ENCODE measurements at places on chromosomes 16 and 17.

GRCh38 chr17:4539025-4539424 is 16.2 kb downstream of the MYBBP1A start:
- no peak for DNase-seq

GRCh38 chr17:82007495-82008257 is 15.0 kb downstream of the CENPX start:
- DNase-seq, result no peak

DNA sequence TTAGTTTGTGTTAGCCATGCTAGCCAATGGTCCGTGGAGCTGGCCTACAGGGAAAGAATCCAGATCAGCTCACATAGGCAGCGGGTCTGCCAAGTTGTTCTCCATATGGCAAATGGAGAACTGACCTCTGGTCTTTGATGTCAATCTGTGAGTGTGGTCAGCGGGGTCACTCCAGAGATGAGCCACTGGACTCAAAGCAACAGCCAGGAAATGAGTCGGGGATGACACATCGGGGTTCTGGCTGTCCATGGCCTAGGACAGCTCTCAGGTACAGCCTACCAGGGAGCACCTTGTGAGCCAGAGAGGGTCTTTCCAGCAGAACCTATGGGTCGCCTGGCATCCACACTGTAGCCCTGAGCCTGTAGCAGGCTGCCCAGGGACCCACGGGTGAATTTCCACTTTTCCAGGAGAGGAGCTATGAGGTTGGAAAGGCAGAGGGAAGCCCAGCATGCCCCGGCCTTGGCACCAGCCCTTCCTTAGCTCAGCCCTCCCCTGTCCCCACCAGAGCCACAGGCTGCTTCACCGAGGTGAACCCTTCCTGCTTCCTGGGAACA is 203.0 kb upstream of the TNRC6C start:
- DNase-seq, result no peak

DNA sequence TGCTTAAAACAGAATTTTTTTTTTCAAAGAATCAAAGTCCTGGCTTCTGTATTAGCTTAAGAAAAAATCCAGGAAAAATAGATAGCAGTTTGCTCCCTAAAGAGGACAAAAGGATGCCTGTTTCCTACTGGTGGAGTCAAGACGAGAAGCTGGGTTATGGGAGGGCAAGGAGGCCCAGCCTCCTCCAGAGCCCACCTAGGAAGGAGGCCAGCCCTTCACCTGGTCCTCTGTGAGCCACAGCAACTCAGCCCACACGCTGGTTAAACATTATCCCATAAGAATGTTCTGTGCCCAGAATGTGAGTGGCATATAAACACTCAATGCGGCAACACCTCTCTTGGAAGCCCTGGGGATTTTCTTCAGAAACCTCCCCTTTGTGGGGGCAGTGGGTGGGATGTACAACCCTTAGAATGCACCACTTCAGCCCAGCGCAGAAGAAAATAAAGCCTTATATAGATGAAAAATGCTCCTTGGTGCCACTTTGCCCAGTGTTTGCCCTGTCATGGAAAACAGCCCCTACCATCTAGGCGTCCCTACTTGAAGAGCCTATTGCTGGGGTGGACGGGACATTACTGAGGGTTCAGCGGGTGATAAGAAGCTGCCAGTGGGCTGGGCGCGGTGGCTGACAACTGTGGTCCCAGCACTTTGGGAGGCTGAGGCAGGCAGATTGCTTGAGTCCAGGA is 48.0 kb downstream of the TEKT5 start:
- no peak for DNase-seq

- no peak for DNase-seq
These were observed 13.9 kb upstream of the TMC7 start for GRCh38 chr16:18969855-18970240.

- DNase-seq, result no peak
These were observed 76.5 kb upstream of the NUDT7 start for GRCh38 chr16:77645764-77646163.

DNA sequence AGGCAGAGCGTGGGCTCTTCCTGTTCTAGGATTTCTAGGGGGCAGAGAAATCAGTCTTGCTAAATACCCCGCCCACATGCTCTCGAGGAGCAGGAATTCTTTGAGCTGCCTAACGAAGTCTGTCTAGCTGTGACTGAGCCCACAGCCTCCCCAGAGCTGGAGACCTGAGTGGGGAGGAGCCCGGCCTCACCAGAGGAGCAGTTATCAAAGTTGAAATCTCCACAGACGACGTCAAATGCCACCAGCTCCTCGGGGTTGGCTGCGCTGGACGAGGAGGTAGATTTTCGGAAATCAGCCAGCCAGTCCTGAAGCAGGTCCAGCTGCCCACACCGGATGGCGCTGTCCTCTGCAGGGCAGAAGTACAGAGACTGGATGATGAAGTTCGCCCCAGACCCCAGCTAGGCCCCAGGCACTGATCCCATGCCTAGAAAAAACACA is 53.8 kb downstream of the PRMT7 start:
- no peak for DNase-seq

DNA sequence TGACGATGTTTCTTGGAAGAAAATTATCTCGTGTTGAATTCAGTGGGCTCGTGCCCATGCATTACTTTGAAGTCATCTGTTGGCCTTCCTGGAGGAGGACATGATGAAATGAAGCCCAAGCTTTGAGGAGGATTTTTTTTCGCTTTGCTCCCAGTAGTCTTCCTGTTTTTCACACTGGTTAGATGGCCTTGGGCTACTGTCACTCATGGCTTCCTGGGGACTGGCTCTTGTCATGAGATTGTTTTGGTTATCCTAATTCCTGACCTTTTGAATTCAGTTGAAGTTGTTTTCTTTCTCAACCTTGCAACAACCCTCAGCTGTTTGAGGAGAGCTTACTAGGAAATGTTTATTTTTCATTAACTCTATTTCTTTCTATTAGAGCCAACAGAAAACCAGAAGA is 430.7 kb downstream of the HS3ST3B1 start:
- no peak for DNase-seq

DNA sequence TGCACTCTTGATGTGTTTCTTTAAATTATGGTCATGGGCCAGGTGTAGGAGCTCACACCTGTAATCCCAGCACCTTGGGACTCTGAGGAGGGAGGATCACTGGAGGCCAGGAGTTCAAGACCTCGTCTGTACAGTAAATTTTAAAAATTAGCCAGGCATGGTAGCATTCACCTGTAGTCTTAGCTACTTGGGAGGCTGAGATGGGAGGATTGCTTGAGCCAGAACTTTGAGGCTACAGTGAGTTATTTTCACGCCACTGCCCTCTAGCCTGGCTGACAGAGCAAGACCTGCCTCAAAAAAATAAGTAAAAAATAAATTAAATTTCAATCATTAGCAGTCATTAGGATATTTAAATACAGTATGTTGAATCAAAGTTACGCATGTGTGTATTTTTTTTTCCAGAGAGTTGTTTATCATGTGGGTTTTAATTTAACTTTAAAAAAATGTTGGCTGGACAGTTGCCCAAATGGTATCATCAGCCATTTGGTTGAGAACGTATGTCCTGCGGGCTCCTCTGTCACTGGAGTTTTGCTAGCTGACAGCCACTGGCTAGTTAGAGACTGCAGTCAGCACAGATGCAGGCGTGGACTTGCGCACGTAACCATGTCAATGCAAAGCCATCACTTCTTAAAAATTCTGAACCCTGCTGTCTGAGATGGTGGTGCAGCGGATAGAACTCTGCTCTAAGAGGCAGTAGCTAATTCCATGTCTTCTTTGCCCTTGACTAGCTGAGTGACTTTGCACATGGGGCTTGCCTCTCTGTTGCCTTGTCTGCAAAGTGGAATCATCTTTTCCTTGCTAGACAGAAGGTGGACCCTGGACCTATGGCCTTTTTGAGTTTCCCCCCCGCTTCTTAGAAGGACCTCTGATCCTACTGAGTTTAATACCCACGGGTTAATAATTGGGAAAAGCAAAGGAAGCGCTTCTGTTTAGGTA is 40.0 kb downstream of the MAPT start:
- no peak for DNase-seq

DNA sequence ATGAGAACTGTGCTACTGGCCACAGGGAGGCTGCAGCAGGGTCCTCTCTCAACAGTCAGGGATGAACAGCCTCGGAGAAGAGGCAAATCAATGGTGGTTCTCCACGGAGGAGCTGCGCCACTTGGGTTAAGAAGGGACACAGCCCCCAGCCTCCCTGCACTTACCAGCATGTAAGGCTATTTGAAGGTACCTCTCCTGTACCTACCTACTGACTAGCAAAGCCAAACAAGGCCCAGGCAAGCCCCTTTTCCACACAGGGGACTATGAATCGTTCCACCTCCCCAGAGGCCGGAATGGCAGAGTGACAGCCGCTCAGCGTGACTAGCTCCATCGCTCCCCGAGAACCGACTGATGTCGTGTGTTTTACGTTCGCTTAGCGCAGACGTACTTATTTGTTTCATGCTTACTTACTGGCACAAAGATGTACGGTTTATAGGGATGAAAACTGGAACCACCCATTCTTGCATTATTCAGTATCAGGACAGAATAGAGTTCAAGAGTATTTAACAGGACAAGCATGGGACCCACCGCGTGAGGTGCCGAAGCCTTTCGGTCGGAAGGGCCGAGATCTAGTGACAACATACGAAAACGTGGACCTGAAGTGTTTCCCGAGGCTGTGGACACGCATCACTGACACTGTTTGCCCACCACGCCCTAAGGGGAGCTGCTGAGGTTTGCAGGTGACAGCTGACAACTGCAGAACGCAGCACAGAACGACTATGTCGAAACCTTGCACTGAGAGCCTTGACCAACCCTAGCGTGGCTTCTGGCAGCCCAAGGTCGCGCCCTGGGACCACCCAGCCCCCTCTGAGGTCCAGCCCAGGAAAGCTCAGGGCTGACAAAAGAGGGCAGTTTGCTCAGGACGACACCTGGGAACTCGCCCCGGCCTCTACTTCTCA is 1.0 kb downstream of the TEPSIN start:
- no peak for DNase-seq

DNA sequence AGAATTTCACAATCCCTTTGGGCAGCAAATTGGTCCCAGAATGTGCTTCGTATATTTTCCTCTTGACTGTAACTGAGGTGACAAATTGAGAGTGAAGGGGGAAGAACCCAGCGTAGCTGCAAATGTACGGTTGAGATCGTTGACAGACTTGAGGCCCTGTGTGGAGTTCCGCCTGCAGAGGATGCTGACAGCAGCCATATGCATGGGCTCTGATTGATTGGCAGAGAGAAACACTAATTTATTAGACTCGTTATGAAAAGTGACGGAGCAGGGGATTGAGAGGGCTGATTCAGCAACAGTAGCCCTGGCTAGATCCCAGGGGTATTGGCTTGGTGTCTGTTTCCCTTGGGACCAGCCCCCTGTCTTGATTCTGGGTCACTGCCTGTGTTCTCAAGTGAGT is 930.1 kb upstream of the EEF2KMT start:
- DNase-seq, result no peak

DNA sequence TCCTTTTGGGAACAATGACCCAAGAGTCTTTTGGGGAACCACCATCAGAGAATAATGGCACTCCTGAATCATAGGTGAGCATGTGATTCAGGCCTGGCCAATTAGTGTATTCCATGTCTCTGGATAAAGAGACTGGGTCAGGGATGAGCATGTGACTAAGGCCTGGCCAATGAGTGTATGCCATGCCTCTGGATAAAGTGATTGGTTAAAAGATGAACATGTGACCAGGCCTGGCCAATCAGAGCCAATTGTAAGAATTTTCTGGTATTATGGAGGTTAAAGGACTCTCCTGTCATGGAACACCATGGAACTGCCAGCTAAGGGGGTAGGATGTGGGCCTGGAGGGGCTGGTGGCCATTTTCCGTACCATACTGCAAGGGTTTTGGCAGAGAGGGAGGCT is 194.3 kb downstream of the C16orf78 start:
- no peak for DNase-seq

DNA sequence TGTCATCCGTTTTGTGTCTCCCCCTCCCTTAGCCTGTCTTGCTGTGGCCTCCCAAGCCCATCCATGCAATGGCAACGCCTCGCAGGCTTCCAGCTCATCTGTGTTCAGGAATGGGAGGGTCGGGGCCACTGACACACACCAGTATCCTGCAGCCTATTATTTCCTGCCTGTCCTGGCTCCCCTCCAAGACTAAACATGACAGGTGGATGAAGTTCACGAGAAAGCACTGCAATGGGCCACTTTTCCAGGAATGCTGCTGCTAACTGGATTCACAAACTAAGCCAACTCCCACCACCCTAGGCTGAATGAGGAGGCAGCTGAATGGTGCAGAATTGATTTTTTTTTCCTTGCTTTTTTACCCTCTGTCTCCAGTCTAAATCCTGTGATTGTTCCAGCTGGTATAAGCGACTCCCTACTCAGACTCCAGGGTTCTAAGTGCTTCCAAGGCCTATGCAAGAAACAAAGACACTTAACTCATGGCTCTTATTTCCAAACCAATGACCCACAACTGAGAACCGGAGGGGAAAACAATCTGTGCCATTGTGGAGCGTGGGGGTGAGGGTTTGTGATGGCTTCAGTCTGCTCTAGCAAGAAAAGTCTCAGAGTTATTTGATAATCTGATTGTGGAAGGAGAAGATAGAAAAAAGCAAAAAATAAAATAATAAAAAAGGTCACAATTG is 23.3 kb downstream of the TMEM100 start:
- no peak for DNase-seq

DNA sequence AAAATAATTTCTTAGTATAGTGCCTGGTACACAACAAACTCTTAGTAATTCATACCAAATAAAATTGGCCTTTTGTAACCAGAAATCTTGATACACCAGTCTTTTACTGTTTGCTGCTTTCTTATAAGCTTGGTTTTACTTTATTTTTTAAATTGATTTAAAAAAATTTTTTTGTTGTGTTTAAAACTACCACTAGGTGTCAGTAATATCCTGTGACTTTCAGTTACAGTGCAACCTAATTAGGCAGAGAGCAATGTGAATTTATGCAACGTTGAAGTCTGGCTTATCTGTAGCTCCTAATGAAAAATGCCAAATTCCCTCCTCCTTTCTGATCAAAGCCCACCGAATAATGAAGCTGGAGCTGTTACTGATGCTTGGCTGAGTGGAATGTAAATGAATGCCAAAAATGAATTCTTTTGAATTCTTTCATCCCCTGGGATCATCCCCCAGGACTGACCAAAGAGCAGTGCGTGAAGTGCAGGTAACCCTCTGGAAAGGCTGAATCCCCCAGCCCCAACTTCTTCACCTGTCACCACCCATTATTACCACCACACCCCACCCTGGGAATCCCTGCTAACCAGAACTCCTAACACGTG is 3.8 kb downstream of the ERCC4 start:
- peak; percentile 24 for DNase-seq

DNA sequence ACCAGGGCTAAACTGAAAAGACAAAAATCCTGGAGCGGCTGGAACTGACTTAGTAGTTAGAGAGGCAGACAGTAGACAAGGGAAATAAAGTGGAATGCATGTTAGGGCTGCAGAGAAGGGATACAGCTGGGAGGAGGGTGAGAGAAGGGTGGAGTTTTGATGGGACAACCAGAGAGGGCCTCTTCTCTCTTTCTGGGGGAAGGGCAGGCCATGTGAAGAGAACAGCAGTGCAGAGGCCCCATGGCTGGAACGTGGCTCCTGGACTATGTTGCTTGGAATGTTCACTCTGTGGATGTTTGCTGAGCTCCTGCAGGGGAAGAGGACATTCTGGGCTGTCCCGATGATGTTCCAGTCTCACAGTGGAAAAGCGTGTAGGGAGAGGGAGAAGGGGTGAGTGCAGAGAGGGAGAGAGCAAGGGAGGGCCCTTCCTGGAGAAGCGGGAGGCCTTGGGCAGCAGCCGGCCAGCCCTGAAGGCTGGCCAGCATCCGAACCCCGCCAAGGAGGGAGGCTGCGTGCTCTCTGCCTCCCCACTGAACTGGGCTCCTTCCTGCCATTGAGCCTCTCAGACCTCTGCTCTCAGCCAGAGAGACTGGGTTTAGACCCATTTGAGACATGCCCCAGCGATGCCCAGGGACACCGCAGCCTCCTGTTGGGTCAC is 33.1 kb upstream of the GSE1 start:
- DNase-seq, result no peak

GRCh38 chr17:81251709-81252301 is 12.7 kb downstream of the NDUFAF8 start:
- DNase-seq, result no peak

- no peak for DNase-seq
These were observed 22.5 kb downstream of the XPO6 start for GRCh38 chr16:28189245-28189644.

All from HS-5 (cell line).